ENCODE measurements at places on chromosomes 3 and 15.

DNA sequence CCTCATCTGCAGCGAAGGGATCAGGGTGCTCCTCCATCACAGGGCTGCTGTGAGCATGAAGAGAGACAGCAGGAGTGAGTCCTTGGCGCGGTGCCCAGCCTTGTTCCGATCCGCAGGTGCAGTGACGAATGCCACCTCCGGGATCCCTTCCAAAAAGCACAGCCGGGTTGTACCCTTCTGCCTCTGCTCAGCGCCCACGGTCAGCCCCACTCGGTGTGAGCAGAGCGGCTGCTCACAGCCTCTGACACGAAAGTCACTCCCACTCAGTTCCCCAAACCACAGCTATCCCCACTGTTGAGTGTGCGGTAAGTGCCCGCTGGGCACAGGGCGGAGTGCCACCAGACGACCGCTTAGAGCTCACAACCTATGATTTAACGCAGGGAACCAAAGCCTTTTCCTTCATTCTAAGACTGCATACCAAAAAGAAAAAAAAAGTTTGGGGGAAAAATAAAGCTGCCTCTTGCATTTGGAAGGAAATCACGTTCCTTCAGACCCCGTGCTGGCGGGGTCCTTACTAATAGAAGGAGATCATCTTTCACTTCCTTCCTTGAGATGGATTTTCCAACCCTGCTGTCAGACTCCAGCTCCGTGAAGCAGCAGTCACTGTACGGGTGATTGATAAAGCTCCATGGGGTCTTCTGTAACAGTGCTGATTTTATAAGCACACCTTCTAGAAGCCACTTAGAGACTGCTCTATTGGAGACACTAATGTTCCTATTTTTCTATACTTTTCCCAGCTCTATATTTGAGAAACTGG, 34.7 kb upstream of the TUBGCP5 start:
- no peaks in the 10 kb centered on the region for H3K27me3 ChIP-seq
- no peak overlapping the region for H3K27ac ChIP-seq
- H3K36me3 ChIP-seq, result no peaks in the 10 kb centered on the region
- H3K4me1 ChIP-seq, result no peaks in the 10 kb centered on the region

- peak; percentile 34 for DNase-seq
- no peak within 1 kb of the TSS for H3K27ac ChIP-seq
- peak within 1 kb of the TSS; percentile 76 for H3K4me3 ChIP-seq
Observed at GRCh38 chr15:26970712-26971210, at the start of gene GABRG3. Gene GABRG3 (plus strand): TSS chr15:26971181.

GRCh38 chr3:49120438-49121131, at the start of gene USP19:
Gene USP19 (minus strand): TSS chr3:49120823. CDS start chr3:49119145, 1,678 bp downstream.
- peaks cover 5% of the 10 kb centered on the region for H3K4me1 ChIP-seq
- DNase-seq, result peak; percentile 73
- no peaks in the 10 kb centered on the region for H3K27me3 ChIP-seq
- H3K36me3 ChIP-seq, result peaks cover 14% of the 10 kb centered on the region
- H3K27ac ChIP-seq, result peak within 1 kb of the TSS; percentile 92

DNA sequence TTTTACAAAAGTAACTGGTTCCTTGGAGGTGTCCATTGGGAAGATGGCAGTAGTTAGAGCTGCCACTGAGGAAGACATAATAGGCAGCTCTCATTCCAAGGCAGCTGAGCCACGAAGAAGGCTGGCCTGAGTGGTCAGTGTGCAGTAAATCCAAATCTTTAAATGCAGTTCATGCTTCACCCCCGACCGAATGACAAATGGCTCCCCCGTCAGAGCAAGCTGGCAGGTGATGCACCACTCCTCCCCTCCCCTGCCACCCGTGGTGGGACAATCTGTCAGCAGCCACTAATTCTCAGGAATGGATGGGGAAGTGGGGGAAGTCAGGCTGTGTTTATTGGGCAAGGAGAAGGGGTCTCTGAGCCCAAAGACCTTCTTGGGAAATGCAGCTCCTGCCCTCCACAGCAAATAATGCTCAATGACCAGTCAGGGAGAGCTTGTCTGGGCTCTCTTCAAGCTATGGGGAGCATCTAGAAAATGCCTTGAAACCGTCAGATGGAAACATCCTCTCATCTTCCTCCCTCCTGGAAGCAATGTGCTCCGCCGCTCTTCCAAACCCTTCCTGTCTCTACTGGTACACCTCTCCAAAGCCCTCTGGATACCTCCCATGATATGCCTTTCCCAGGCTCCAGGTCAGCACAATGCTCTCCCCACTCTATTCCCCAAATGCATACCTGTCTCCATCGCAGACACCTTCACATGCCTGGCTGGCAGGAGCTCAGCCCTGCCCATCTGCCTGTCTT, 65.4 kb downstream of the LIPC start:
- H3K27me3 ChIP-seq, result peaks cover 23% of the 10 kb centered on the region
- peak overlapping the region; percentile 51 for H3K27ac ChIP-seq
- no peak overlapping the region for H3K4me3 ChIP-seq
- H3K4me1 ChIP-seq, result peaks cover 3% of the 10 kb centered on the region
- no peaks in the 10 kb centered on the region for H3K36me3 ChIP-seq
- DNase-seq, result no peak

GRCh38 chr15:47724346-47724745, 7.0 kb downstream of the SEMA6D start:
- no peak overlapping the region for H3K27ac ChIP-seq
- no peak overlapping the region for H3K4me3 ChIP-seq
- H3K27me3 ChIP-seq, result peaks cover 19% of the 10 kb centered on the region
- peaks cover 24% of the 10 kb centered on the region for H3K4me1 ChIP-seq
- no peak for DNase-seq

GRCh38 chr3:172079326-172079976, 40.1 kb downstream of the FNDC3B start:
- no peaks in the 10 kb centered on the region for H3K27me3 ChIP-seq
- no peak overlapping the region for H3K4me3 ChIP-seq
- H3K36me3 ChIP-seq, result peaks cover 20% of the 10 kb centered on the region
- peak overlapping the region; percentile 67 for H3K27ac ChIP-seq
- peaks cover 60% of the 10 kb centered on the region for H3K4me1 ChIP-seq

DNA sequence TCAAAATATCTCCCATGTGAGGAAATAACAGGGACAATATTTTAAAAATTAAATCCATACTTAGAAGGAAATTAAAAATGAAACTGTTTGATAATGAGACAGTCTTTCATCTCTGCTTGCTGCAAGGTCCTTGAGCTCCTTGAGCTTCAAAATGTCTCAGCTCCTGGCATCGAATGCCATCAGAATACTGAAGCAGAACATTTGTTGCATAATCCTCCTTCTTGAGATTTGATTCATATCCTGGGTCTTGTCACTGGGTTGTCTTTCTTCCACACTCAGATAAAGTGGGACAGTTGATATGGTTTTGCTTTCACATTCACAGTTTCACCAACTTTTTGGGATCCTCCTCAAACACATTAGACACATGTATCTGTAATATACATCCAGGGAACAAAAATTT, 27.8 kb downstream of the COL8A1 start:
- no peaks in the 10 kb centered on the region for H3K36me3 ChIP-seq
- H3K27ac ChIP-seq, result no peak overlapping the region
- no peak overlapping the region for H3K4me3 ChIP-seq
- no peaks in the 10 kb centered on the region for H3K27me3 ChIP-seq

- peaks cover 12% of the 10 kb centered on the region for H3K36me3 ChIP-seq
- no peaks in the 10 kb centered on the region for H3K27me3 ChIP-seq
- no peaks in the 10 kb centered on the region for H3K4me1 ChIP-seq
- DNase-seq, result no peak
- H3K4me3 ChIP-seq, result no peak overlapping the region
Observed at GRCh38 chr3:196255776-196256175, 31.8 kb downstream of the PCYT1A start.

DNA sequence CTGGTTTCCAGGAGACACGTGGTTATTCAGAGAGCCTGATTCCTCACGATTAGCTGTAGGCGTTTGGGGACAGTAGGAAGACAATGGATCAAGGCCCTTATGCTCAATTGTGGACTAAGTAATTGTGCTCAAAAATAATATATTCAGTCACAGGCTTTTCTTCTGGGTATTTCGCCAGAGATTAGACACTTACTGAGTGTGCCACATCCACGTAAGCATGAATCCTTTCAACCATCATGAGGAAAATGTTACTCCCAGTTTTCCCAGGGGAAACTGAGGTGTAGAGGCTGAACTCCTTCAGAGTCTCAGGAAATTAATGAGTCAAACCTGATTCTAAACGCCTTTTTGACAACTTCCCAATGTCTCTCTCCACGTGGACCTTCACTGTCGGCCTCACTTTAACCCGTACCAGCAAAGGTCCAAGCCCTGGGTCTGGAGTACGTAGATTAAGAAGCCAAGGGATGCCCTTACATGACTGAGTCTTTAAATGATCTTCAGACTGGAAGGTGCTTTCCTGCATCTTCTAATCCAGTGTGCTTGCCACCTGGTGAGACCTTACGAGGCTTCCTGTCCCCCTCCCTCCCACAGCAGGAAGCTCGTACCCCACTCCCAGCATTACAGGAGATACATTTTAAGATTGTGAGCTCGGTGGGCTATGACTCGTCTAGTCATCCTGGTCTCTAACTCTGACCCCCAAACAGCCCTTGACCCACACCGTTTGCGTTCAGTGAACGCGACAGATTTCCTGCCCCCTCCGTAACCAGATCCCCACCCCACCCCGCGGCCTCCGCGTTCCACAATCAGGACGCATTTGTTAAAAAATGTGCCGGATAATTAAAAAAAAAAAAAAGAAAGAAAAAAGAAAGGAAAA, 1.7 kb downstream of the PKM start:
- peak overlapping the region; percentile 98 for H3K27ac ChIP-seq
- DNase-seq, result no peak
- peak overlapping the region; percentile 99 for H3K4me3 ChIP-seq
- peaks cover 46% of the 10 kb centered on the region for H3K4me1 ChIP-seq
